Mucosa of gallbladder (tissue), 1 donor: ENCODE measurements at places on chromosomes 12 and 14. TPM values are rescaled to one million over a fixed set of nuclear protein-coding genes. Genes with fewer than 3 reads are reported as not detected.
A peak's percentile ranks its signal among the peaks of the same experiment; 100 is the strongest.

GRCh38 chr12:95085612-95086011 is 12.2 kb upstream of the NR2C1 start:
- DNase-seq, result no peak

DNA sequence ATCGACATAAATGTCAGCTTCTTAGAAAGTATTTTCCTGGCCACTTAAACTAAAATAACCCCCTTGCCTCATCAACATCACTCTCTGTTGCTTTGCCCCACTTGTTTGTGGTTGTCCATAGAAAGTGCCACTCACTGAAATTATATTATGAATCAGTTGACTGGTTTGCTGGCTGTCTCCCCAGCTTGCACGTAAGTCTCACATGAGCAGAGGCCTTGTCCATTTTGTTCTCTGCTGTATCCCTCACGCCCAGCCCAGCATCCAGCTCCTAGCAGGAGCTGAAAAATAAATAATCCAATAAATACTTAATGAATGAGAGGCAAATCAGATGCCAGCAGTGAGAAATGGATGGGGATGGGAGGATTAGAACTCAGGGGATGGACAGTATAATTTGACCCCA is 159.3 kb downstream of the KSR2 start:
- no peak for DNase-seq

- DNase-seq, result no peak
These were observed 95.6 kb downstream of the TMEM30B start for GRCh38 chr14:61185534-61185933.

DNA sequence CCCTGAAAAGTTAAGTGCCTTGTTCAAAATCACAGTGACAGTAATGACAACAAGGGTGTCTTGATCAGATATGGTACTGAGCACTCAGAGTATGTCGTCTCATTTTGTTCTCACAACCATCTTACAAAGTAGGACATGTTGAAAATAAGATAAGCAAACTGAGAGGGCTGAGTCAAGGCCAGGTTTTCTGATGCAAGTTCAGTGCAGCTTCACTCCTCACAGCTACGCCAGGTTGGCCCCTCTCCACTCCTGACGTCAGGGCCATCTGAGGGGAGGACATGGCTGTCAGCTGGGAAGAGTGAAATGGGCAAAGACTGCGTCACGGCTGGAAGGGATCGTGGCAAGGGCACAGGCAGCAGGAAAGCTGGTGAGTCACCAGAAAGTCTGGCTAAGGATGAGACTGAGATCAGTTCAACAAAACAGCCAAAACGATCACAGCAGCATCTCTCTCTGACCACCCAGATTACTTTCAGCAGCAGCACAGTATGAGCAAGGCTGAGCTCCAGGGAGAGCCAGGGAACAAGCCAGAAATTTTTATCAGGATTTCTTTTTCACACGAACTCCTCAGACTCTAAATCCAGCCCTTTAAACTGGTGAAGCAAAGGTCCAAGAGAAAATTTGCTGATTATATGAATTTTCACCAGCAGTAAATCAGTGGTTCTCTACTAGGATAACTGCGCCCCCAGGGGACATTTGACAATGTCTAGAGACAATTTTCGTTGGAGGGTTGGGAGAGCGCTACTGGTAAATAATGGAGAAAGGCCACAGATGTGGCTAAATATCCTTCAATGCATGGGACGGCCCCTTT is 297.9 kb upstream of the AMIGO2 start:
- DNase-seq, result peak; percentile 86

GRCh38 chr14:68148276-68148675 is 328.7 kb downstream of the RAD51B start:
- DNase-seq, result no peak

- DNase-seq, result no peak
These were observed 14.7 kb downstream of the METTL3 start for GRCh38 chr14:21496453-21496852.

GRCh38 chr12:45634273-45634917 is 95.1 kb upstream of the ARID2 start:
- DNase-seq, result no peak

GRCh38 chr12:95244350-95244749 is 26.7 kb downstream of the VEZT start:
- DNase-seq, result no peak

- no peak for DNase-seq
These were observed 7.8 kb downstream of the LHX5 start for GRCh38 chr12:113463746-113464451.

DNA sequence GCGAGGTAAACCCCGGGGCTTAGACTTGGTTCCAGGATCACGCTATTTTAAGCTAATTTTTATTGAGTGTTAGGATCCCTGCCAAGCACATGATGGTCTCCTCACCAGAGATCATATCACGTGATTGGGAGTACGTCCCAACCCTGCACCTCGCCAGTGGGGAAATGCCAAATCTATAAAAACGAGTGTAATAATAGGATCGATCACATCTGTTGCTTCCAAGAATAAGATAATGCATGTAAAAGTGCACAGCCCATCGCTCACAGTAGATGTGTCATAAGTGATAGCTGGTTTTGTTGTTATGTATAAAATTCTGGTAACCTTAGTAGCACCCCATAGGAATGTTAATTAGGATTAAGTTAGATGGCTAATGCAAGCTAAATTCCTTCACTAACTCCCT is 581.0 kb upstream of the TMEM132C start:
- DNase-seq, result no peak

- no peak for DNase-seq
These were observed 92.0 kb downstream of the EPS8 start for GRCh38 chr12:15697201-15697600.

DNA sequence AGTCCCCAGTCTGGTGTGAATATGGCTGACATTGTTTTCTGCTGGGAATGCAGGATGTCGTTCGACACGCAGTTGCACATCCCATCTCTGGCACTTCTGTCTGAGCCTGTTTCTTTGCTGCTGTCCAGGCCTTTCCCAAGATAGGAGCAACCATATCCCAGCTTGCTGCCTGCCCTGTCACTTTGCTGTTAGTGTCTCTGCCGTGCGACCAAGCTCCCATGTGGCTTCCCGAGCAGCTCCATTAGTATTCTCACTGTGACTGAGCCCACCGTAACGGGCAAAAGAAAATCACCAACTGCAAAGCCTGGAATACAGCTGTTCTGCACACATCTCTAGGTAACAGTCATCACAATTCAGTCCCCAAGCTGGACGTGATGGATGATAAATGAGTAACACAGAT is 66.0 kb upstream of the CPSF6 start:
- no peak for DNase-seq

DNA sequence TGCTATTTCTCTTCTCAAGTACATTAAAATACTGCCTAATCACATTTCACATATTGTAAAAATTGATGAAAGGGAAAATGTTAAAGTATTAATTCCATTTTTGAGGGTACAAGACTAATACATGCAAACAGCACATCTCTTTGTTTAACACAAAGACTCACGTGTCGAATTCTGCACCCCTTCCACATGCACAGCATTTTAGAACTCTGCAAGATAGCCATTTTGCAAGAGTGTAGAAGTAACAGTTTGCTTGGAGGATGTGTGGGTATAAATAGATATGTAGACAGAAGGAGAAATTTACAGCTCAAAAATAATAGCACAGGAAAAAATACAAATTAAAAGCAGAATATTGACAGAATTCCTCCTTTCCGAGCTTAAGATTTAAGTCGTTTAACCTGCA is 2.5 kb downstream of the GRIN2B start:
- DNase-seq, result no peak

- no peak for DNase-seq
These were observed 2.5 kb downstream of the AHNAK2 start for GRCh38 chr14:104975481-104976197.

- no peak for DNase-seq
These were observed 13.8 kb downstream of the EXOC5 start for GRCh38 chr14:57254884-57255283.

- no peak for DNase-seq
These were observed 93.8 kb upstream of the MON2 start for GRCh38 chr12:62372825-62373224.

GRCh38 chr12:88529531-88530488 is 50.5 kb downstream of the KITLG start:
- DNase-seq, result no peak

- no peak for DNase-seq
These were observed 468.0 kb upstream of the PRICKLE1 start for GRCh38 chr12:43057566-43057965.

DNA sequence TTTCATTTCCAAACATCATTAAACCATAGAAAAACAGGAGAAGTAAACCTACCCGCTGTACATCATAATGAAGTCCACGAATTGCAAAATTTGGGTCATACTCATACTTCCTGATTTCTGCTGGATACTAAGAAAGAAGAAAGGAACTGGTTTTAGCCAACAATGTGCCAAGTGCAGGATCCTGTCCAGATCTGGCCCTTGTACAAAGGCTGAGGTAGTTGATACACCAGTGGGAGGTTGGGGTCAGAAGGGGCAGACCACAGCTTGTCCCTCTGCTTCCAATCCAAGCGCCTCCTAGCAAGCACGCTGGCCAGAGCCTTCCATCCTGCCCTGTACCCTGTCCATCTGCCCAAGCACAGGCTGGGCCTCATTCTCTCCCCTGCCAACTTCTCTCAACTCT is 34.2 kb downstream of the NT5DC3 start:
- DNase-seq, result no peak

- peak; percentile 92 for DNase-seq
These were observed at the start of gene KMT2D for GRCh38 chr12:49060237-49061156. TSS of gene KMT2D (minus strand) at chr12:49060794. CDS start at chr12:49055324, 5,470 bp downstream.

DNA sequence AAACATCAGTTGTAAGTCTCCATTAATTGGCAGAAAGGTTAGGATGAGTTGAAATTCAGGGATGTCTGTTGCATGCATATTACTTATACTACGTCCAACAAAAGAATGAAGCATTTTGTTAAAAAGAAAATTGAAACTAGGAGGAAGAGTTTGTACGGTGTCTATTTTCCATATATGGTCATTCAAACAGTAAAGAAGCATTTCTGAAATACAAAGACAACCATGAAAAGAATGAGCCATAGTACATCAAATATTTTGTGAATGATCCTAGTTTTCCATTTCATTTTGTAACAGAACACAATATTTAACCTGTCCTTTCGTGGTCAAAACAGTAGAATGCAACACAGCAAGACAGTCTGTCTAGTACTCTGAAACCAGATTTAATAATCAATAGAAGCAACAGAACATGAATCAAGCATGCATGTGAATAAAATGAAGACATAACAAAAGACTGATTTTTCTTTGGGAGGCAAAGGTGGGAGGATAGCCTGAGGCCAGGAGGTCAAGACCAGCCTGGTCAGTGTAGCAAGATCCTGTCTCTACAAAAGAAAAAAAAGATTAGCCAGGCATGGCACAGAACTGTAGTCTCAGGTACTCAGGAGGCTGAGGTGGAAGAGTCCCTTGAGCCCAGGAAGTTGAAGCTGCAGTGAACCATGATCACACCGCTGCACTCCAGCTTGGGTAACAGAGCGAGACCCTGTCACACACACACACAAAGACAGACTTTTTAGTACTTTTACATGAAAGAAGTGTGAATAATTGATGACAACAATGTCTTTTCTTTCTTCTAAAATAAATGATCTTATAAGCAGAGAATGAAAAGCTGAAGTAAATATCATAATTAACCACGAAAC is 156.0 kb downstream of the LRIG3 start:
- no peak for DNase-seq

DNA sequence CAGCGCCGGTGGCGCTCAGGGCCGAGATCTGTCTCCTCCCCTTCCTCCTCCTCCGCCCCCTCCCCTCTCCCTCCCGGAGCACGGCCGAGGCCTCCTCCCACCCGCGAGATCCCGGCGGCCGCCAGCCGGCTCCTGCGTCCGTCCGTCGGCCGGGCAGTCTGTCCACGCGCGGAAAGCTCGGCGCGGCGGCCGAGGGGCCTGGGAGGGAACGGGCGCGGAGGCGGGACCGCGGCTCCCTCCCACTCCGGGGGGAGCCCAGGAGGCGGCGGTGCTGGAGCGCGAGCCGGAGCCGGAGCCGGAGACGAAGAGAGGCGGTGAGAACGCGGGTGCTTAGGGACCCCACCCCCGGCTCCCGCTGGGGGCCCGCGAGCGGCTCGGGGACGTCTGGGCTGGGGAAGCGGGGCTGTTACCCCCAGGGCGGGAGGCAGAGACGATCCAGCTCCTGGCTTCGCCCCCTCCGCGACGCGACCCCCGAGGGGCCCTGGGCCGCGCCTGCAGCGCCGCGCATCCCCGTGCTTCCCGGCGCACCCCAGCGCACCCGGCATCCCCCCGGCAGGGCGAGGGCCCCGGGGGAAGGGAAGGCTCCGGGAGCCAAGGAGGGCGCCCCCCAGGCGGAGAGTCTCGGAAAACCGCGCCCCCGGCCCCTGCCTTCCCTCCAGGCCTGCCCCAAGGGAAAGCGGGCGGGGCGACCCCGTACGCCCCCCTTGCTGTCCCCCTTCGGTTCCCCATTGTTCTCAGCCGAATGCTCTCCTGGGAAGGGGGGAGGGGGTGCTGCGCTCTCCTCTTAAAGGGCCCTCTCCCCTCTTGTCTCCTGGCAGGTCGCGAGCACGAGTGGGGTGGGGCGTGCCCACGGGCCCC is at the start of gene DTX1:
Gene DTX1, plus strand, starts transcription at position 100 of the 858 bp plus-strand sequence. CDS start 1,463 bp downstream, outside the sequence.
- no peak for DNase-seq

- DNase-seq, result no peak
These were observed 292.0 kb downstream of the RPAP3 start for GRCh38 chr12:47413806-47414205.

DNA sequence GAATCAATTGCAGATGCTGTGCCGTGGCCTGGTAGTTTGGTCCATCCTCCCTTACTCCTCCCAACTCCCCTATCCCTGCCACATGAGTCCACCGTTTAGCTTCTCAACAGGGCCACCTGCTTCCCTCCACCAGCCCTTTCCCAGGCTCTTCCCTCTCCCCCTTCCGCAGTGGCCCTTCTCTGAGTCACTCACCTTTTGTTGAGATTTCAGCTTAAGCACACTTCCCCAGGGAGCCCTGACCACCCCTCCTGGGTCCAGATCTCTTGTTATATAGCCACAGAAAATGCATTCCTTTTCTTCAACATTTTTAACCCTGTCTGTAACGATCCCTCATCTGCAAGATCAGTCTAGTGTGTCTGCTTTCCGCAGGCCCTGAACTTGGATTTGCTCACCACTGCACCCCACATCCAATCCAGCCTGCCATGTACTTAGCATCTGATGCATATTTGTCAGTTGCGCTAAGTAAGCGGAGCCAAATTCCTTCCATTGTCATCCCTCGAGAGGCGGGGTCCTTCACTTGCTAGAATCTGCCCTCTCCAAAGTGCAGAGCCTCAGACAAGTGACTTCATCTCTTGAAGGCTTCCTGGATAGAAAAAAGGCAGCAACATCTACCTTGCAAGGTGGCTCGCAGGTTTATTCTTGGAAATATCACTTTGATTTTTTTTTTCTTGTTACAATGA is 41.1 kb downstream of the TMEM63C start:
- no peak for DNase-seq

The AVPR1A gene
- 0.98 TPM for total RNA-seq

The OAS3 gene
- 11.9 TPM for total RNA-seq

The ENTPD5 gene
- 43.1 TPM for total RNA-seq

The AKAP3 gene
- 1.0 TPM for total RNA-seq

The ACOT4 gene
- 2.6 TPM for total RNA-seq

The TPI1 gene
- total RNA-seq, result 610 TPM

The KLHDC1 gene
- total RNA-seq, result 5.2 TPM

The CLEC1B gene
- total RNA-seq, result not detected

The MAP3K9 gene
- 9.9 TPM for total RNA-seq

The DLK1 gene
- total RNA-seq, result 7.0 TPM

The GALNT16 gene
- 4.1 TPM for total RNA-seq

The CAPZA3 gene
- 0.20 TPM for total RNA-seq

The RNF31 gene
- 60.7 TPM for total RNA-seq
